ENCODE measurements at places on chromosomes 12 and 14.

GRCh38 chr12:31020385-31021166, 53.1 kb upstream of the DDX11 start:
- no peak for DNase-seq

DNA sequence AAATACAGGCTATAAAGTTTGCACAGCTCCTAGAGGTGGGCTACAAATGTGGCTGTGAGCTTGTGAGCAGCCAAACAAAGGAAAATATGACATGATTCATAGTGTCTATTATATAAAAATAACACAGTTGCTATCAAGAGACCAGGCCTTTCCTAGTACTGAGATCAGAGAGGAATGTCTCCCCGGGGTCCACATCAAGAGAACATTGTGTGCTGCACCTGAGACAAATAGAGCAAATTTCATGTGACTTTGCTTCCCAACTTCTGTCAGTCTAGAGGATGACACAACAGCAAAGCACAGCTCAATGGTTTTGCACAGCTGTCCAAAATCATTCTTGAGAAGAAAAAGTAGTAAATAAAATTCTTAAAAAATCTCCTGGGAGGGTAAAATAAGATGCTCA, 297.5 kb upstream of the PRKD1 start:
- DNase-seq: no peak

GRCh38 chr14:26655128-26655527, 57.3 kb upstream of the NOVA1 start:
- DNase-seq: no peak

GRCh38 chr12:4909734-4910501, at the start of gene KCNA1:
TSS of gene KCNA1 (plus strand) at chr12:4909905. CDS start at chr12:4911379, 1,474 bp downstream.
- DNase-seq: no peak

DNA sequence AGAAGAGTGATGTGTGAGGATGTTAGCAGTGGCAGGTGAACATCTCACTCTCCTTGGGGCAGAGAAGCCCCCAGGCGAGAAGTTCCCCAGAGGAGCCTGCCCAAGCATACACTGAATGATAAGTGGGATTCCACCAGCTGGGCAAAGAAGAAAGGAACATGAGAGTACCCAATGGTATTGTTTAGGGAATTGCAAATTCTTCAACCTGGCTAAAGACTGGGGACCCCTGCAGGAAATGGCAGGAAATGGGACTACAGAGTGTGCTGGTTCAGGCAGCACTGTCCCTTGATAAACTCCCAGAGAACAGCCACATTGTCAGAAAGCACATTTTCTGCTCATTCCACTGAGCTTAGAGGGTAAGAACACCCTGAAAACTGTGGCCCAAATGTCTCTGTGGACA, 121.3 kb downstream of the RPS29 start:
- DNase-seq: no peak

- no peak for DNase-seq
Observed at GRCh38 chr14:23864861-23865260, 88.7 kb upstream of the DHRS4 start.

All from NCI-H2081 treated with DMSO at 0.1 percent for 48 hours (cell line).